Hematopoietic multipotent progenitor cell treated with erythropoietin and hydrocortisone succinate and interleukin-3 and kit ligand, for 4 days (in vitro differentiated cells): ENCODE measurements at places on chromosomes 6 and 20.

GRCh38 chr6:38713812-38714211 is 1.3 kb upstream of the DNAH8 start:
- DNase-seq: peak; percentile 79

- no peak for DNase-seq
Observed at GRCh38 chr20:49859807-49860206, 47.2 kb downstream of the SLC9A8 start.

- DNase-seq: no peak
Observed at GRCh38 chr6:148212366-148212765, 130.3 kb upstream of the SASH1 start.

- DNase-seq: no peak
Observed at GRCh38 chr20:10065154-10065833, 30.5 kb downstream of the ANKEF1 start.

- peak; percentile 66 for DNase-seq
Observed at GRCh38 chr20:17822039-17822438, 122.3 kb downstream of the BANF2 start.

DNA sequence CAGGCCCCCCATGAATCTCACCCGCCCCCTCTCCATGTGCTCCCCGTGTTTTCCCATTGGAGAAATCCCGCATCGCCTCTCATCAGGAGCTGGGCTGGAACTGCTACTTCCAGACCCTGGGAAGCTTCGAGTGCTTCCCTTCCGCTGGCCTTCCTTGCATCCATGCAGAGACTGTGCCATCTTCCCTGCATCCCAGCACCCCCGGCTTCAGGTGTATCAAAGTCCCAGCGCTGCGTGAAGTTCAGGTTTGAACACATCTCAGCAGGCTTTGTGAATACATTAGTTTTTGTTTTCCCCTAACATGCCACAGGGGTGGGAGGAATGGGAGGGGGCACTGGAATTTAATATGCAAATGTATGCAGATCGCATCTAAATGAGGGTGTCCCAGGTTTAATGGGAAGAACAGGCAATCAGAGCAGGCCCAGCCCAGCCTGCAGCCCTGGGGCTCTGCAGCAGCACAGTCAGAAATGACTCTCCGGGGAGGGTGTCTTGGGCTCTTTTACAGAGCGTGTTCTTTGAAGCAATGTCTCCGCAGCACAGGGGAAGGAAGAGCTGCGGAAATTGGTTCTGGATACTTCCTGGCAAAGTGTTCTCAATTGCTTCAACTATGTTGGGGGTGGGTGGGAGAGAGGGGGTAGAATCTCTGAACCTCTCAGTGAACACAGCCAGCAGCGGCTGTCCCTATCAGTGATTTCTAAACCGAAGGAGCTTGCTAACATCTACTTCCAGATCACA is 8.3 kb upstream of the MMP9 start:
- no peak for DNase-seq

GRCh38 chr6:105990151-105990550 is 96.0 kb upstream of the PRDM1 start:
- no peak for DNase-seq

DNA sequence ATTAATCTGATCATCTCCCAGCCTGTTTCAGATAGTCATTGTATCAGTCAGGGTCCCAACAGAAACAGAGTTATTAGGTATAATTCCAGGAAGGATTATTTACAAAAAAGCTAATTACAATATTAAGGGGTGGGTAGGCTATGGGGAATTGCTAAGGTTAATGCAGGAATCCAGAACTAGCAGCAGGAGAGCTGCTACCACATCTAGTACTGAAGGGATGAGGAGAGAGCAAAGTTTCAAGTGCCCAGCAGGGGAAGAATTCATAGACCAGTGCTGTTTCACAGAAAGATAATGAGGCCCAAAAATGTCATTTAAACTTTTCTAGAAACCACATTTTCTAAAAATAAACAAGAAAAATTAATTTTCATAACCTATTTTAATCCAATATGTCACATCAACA is 284.2 kb downstream of the HACE1 start:
- DNase-seq: no peak

GRCh38 chr20:49775229-49775693 is 37.4 kb upstream of the SLC9A8 start:
- DNase-seq: no peak

DNA sequence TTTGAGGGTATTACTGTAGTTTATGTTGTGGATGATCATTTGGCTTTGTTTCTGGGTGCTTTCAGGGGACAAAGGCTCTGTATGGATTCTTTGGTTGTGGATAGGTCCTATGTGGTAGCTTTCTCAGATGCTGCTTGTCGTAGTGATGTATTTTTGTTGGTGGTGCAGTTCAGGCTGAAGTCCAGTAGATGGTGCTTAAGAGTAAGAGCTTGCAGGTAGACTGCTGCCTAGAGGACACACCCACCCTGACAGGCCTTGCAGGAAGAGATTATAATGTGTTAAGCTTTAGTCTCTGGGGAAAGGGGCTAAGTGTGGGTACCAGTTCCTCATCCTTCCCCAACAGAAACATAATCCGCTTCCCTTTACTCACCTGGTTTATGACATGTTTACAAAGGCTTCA is 62.6 kb upstream of the ADGRB3 start:
- peak; percentile 71 for DNase-seq
